ENCODE measurements at places on chromosomes 2 and 18.

- DNase-seq: no peak
Observed at GRCh38 chr2:67516899-67517530, 119.9 kb downstream of the ETAA1 start.

- DNase-seq: no peak
Observed at GRCh38 chr2:60486067-60486466, 67.4 kb downstream of the BCL11A start.

GRCh38 chr2:68861330-68861729 lies 9.9 kb downstream of the BMP10 start:
- DNase-seq: no peak

DNA sequence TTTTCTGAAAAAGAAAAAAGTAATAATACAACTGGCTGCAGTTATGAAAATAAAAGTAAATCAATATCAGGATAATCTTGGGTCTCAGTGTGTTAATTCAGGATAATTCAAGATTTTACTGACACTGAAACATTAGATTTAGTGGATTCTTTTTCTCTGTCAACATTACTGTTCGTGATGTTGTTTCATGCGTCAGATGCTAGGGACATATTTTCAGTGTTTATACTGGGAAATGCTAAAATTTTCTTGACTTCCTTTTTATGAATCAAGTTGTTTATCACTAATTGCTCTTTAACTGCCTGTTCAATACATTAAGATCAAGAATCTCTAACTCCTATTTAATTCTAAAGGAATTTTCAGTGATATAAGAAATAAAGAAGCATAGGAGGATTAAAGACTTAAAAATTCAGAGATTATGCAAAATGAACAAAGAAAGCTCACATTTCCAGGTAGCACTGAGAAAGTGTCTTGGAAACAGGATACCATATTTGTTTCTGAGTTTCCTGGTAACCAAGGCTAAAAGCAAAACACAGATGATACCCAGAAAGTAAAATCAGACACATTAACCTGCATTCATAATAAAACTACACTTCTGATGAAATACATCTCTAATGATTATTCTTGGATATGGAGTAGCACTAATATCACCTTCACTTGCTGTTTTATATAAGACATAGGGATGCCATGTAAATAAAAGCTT lies 174.0 kb downstream of the ARL4C start:
- DNase-seq: no peak

DNA sequence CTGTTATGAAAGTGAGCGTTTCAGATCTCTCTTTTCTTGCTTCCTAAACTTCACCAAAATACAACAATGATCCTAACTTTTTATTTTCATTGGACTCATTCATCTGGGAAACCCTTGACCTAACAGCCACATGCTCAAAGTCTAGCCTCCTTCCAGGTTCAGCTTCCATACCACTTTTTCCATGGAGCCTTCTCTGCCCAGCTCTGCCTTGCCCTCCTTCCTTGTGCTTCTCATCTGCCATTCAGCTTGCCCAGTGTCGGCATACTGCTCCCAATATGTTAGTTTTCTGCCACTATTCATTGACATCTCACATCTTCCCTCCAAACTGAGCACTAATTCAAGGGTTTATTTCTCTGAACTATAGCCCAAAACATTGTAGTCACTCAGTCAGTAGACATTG lies 214.7 kb downstream of the RAD51AP2 start:
- DNase-seq: no peak

DNA sequence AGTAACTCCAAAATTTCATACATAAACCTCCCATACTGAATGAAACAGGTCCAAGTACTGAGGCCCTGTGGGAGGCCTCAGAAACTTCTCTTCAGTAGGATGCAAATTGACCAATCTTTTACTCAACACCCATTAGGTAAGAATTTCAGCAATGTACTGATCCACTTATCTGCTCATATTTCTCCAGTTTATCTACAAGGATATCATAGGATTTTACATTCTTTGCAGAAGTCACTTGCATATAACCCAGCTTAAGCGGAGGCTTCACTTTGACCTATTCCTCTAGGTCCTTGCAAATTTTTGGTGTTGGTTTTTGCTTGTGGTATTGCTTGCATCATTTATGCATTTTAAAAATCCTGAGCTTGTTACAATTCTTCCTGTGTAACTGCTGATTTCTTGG lies 28.8 kb upstream of the SLC3A1 start:
- no peak for DNase-seq

DNA sequence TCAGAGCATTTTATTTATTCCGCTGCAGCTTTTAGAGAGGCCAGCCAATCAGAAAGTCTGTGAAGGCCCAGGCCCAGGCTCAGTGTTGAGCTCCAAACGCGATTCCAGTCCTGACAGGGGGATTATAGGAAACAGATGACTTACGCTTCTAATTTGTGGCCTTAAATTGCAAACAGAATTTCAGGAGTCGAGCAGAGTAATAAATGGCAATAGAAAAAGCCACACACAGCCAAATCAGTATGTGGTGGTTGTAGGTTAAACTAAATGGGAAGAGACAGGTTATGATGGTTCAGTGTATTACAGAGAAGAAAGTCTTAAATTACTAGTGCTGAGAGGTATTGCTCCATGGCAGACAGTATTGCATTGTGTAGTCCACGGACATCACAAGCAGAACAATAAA lies 131.0 kb upstream of the ZEB2 start:
- DNase-seq: no peak

DNA sequence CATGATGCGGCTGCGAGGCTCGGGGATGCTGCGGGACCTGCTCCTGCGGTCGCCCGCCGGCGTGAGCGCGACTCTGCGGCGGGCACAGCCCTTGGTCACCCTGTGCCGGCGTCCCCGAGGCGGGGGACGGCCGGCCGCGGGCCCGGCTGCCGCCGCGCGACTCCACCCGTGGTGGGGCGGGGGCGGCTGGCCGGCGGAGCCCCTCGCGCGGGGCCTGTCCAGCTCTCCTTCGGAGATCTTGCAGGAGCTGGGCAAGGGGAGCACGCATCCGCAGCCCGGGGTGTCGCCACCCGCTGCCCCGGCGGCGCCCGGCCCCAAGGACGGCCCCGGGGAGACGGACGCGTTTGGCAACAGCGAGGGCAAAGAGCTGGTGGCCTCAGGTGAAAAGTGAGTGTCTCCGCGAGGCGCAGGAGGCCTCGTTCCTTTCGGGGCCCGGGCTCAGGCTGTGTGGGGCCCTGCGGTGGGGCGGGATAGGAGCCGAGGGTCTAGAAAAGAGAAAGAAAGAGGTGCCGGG lies 520 bp downstream of the GLS start:
- peak; percentile 68 for DNase-seq

DNA sequence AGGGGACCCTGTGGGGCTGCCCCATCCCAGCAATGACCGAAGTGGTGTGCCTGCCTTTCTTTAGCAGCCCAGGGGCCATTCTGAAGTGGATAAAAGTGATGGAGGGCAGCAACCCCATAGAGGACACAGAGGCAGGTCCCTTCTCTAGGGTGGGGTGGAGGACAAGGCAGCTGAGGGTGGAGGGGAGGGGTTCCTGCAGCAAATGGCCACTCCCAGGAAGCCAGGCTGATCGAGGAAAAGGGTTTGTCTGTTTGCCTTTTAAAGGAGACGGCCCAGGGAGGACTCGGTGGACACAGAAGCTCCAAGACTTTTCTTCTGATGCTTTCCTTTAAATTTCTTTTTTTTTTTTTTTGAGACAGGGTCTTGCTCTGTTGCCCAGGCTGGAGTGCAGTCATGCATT lies 272.8 kb downstream of the TWIST2 start:
- DNase-seq: no peak

DNA sequence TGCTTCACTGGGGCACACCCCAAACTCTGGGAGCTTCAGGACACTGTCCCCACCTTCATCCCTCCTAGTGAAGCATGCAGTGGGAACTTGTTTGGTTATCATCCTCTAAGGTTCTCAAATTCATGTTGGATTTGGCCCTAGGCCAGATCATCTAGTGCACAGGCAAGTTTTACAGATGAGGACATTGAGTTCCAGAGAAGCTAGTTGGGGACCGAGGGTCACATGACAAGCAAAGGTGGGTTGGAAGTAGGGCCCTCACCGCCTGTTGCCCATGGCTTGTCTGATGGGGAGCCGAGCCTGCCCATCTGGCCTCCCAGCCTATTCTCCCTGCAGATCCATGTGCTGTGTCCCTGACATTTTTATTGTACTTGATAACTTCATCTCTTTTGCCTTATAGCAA lies 2.8 kb downstream of the PRKCE start:
- DNase-seq: no peak

DNA sequence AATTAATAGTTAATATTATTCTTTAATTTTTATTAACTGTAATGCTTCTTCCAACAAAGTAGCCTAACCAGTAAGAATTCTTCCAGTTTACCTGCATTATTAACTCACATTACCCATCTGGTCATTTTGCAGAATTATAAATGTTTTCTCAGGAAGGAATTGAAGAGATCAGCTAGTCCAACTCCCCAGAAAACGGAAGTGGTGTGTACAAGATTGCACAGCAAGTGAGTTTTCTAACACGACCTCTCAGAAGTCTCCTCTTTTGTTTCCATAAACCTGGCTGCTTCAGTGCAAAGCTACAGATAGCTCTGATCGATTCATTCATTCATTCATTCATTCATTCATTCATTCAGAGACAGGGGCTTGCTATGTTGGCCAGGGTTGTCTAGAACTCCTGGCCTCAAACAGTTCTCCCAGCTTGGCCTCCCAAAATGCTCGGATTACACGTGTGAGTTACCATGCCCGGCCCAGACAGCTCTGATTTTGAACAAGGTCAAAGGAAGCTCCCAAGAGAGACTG lies 128.8 kb upstream of the REV1 start:
- DNase-seq: no peak

GRCh38 chr18:26649193-26649543 lies 100.8 kb upstream of the KCTD1 start:
- DNase-seq: no peak

- DNase-seq: no peak
Observed at GRCh38 chr2:46561731-46562450, 82.5 kb downstream of the TMEM247 start.

DNA sequence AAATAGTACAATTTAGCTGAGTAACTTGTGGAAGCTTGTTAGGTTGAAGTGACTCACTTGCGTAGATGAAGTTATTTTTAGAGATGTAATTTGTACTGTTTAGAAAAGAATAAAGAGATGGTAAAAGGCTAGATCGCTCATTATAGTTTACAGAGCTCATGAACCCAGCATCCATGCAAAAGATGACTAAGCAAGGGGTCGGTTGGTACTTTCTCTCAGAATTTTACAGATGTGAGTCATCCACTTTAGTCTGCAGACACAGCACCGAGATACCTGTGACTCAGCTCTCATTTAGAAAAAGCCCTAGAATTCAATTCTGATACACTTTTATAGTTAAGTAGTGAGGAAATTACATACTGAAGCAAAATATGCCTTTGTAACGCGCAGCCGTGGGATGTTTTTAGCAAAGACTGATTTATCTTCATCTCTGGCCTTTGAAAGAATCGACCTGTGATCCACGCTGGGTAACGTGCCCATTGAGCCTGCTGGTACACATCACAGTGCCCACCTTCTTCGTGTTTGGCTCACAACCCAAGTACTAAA lies 116.5 kb upstream of the FOSL2 start:
- DNase-seq: no peak

DNA sequence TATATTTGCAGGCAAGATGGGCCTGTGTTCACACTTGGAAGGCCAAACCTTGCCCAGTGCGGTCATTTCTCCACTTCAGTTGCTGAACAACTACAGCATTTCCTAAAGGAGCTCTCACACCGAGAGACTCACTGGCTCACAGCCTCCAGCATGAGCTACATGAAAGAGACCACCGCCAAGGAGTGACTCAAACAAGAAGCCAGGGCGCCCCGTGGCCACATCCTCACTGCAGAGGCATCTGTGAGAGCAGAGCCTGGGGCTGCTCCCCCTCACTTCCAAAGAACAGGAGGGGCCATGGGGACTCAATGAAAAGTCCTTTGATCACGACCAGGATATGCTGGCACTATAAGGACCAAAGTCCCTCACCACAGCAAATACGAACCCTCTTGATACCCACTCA lies 50.0 kb downstream of the TMEM163 start:
- no peak for DNase-seq

- no peak for DNase-seq
Observed at GRCh38 chr2:186205254-186205911, 280.7 kb upstream of the ZC3H15 start.

DNA sequence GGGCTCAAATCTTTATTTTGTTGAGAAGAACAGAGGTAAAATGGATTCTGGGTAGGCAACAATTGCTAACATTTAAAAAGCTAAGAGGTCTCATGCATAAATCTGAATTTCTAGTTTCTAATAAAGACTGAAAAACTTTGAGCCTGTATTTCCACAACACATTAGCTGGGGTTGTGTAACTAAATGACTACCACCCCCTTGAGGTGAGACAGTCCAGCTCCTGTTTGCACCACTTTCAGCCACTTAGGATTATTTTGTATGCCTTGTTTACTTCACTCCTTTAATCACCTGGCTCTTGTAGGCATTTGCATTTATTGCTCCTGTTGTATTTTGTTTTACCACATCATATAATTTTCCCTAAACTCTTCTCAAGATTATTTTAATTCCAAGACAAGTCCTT lies 376.6 kb downstream of the PTH2R start:
- no peak for DNase-seq

- DNase-seq: no peak
Observed at GRCh38 chr2:68921646-68922045, 31.0 kb downstream of the GKN2 start.

GRCh38 chr2:94762600-94762999 lies 108.6 kb upstream of the TEKT4 start:
- no peak for DNase-seq

DNA sequence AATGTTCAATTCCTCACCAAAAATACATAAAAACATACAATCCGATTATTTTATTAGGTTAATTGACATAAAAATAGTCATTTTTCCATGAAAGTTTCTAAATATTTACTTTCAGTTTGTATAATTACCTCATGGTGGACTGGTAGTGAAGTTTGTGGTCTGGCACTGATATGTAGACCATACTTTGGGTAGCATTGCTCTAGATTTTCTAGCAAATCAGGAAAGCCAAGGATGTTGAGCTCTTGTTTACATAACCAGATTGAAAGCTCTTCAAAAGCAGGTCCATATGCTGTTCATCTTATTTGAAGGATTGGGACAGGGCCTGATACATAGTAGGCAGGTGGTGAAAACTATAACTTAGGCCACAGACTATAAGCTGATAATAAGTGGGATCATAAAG lies 61.8 kb downstream of the COMMD1 start:
- DNase-seq: no peak

DNA sequence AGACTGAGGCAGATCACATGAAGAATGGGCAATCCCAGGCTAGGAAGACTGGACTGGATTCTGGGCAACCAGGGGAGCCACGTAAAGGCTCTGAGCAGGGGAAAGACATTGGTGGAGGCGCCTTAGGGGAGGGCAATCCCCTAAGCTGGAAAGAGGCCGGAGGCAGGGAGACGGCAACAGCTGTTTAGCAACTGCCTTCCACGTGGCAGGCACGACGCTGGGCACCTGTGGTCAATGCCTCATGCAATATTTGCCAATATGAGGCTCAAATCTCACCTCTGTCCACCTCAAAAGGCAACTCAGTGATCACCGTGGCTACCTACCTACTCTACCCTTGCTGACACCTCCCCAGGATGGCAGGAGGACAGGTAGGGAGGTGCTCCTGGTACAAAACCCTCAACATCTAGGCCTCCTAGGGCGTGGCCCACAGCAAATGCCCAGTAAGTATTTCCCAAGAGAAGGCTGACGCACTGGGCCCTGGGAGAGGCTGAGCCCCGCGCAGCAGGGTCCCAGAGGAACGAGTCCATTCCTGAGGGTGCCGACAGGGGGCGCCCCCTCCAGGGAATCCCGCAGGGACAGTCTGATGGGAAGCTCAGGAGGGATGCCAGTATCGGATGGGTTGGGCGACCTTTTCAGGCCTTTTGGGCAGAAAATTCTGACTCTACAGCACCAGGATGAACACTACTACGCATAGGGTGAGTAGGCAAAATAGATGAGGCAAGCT lies 8.9 kb downstream of the BOLA3 start:
- DNase-seq: no peak
